ENCODE measurements at places on chromosomes 7 and 10.

DNA sequence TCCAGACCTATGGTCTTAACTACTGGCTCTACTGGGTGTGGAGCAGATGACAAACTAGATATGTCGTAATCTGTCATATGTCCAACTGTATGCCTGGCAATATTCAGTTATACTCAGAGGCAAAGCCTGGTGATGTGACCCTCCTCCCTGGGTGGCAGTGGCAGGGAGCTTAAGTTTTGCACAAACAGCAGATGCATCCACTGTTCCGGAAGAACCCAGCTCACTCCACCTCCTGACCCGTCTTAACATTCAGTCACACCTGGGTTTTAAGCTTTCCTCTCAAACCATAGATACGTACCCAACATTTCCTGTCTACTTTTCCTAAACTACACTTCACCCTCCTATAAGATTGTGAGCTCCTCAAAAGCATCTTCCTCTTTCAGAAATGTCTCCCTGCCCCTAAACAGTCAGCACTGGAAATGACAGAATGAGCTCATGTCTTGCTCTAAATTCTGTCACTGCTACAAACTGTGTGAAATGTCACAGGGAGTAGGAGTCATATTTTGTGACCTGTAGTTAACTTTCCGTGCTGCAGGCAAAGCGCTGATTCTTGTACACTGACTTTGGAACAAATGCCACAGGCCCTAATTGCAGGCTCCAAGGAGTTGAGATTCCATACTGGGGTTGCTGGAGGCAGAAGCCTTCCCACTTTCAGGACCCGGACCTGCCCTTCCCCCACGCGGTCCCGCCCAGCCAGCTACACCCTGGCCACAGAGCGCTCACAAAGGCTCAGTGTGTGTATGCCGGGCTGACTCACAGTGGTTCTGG, 23.9 kb downstream of the SCD start:
- peak; percentile 92 for DNase-seq

DNA sequence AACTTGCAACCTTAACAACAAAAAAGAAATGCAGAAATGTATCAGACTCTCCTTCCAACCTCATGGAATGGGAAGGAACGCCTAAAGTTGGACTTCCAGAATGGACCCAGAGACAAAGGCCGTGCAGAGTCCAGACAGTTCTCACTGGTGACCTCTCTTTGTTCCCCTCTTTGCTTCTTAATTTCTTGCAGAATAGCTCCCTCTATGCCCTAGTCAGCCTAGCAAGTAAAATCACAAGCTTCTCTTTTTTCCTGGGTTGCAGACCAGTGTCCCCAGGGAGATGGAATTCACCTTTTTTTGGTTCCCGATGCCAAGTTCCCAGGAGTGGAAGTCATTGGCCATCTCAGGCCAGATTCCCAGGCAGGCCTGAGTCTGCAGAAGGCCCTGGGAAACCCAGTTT, 278.0 kb downstream of the CCSER2 start:
- DNase-seq: no peak

GRCh38 chr7:33044986-33045385, 17.6 kb downstream of the NT5C3A start:
- DNase-seq: no peak

- DNase-seq: no peak
These were observed 3.0 kb upstream of the PON1 start for GRCh38 chr7:95327356-95327755.

DNA sequence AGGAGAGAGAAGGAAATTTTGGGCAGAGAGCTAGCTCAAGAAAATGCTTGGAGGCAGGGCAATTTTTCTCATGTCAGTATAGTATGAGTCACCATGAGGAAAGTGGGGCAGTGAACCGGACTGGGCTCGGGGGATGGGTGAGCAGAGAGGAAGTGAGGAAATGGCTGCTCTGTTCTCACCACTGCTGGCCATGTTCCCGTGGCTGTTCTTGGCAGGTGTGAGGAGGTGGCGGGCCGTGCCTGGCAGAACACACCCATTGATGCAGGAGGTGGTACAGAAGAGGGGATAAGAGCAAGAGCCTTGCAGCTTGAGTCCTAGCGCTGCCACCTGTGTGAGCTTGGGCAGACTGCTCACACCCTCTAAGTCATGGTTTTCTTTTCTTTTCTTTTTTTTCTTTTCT, 304.4 kb upstream of the LYZL1 start:
- no peak for DNase-seq

DNA sequence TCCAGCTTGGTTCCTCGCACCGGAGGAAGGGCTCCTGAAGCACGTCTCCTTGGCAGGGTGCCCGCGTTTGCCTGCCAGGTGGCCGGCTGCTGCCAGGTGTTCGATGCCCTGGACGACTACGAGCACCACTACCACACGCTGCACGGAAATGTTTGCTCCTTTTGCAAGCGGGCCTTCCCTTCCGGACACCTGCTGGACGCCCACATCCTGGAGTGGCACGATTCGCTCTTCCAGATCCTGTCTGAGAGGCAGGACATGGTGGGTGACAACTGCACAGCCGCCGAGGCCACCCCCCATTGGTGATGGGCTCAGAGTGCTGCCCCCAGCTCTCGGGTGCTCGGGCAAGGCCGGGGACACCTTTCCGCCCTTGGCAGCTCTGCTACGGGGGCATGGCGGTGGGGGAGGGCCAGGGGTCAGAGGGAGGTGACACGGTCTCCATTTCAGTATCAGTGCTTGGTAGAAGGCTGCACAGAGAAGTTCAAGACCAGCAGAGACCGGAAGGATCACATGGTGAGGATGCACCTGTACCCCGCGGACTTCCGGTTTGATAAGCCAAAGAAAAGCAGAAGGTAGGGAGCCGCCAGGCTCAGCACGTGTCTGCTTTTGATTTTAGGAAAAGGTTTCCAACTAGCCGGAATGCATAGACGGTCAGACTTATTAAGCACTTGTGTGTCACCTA, 1.1 kb downstream of the ZNF511 start:
- no peak for DNase-seq

DNA sequence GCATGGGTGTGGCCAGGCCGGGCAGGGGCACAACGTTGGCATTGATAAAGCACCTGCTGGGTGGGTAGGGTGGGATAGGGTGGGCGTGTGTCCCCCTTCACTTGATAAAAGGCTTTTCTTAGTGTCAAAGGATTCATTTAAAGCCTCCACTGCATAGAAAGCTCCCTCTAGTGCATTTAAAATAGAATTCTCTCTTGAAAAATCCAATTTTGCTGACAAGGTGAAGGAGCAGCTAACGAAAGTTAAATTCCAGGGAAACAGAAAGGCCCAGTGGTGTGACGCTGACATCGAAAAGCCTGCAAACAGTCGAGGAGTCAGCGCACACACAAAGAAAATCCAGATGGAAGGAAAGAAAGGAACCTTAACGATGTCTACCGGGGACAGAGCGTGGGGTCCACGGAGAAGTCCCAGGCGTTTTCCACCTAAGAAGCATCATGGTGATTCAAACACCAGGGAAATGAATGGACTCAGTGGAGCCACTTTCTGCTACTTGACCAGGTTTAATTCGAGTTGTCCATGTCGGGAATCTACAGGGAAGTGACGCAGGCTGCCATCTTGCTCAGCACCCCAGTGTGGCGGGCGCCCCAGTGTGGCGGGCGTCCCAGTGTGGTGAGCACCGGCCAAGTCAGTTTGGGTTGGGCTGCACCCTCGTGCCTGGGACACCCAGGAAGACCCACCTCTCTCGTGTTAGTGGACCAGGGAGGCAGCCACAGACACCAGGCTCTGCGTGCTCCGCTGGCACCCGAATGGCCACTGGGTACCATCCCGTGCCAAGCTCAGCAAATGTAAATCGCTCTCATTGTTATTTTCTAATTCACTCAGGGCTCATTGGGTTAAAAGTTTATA, 217.8 kb downstream of the DNAJB6 start:
- DNase-seq: peak; percentile 57

DNA sequence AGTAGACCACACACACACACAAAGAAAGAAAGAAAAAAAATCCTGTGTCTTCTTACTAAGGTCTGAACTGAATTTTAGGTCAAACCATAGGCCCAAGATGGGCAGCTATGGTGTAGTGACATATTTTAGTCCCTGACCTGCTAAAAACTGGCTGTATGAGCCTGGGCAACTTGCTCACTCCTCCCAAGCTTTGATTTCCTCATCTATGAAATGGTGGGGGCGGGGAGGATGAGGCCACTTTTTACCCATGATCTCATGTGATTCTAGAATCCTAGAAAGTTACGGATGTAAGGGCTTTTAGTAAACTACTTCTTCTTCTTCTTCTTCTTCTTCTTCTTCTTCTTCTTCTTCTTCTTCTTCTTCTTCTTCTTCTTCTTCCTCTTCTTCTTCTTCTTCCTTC, 6.1 kb upstream of the CCL24 start:
- DNase-seq: no peak

- peak; percentile 50 for DNase-seq
These were observed 71.5 kb upstream of the NANOS1 start for GRCh38 chr10:118957966-118958365.

GRCh38 chr10:82969405-82969804, 1094.4 kb downstream of the NRG3 start:
- DNase-seq: no peak

- DNase-seq: no peak
These were observed 278.7 kb downstream of the SDK1 start for GRCh38 chr7:3579638-3580219.

- no peak for DNase-seq
These were observed 80.8 kb downstream of the CD36 start for GRCh38 chr7:80719261-80719660.

GRCh38 chr7:69436946-69437345, 161.3 kb upstream of the AUTS2 start:
- DNase-seq: no peak

- DNase-seq: no peak
These were observed 81.8 kb upstream of the SFMBT2 start for GRCh38 chr10:7492660-7493046.

- no peak for DNase-seq
These were observed 25.2 kb downstream of the TMEM270 start for GRCh38 chr7:73885975-73886798.

GRCh38 chr10:10038348-10038747, 979.3 kb upstream of the CELF2 start:
- DNase-seq: no peak

DNA sequence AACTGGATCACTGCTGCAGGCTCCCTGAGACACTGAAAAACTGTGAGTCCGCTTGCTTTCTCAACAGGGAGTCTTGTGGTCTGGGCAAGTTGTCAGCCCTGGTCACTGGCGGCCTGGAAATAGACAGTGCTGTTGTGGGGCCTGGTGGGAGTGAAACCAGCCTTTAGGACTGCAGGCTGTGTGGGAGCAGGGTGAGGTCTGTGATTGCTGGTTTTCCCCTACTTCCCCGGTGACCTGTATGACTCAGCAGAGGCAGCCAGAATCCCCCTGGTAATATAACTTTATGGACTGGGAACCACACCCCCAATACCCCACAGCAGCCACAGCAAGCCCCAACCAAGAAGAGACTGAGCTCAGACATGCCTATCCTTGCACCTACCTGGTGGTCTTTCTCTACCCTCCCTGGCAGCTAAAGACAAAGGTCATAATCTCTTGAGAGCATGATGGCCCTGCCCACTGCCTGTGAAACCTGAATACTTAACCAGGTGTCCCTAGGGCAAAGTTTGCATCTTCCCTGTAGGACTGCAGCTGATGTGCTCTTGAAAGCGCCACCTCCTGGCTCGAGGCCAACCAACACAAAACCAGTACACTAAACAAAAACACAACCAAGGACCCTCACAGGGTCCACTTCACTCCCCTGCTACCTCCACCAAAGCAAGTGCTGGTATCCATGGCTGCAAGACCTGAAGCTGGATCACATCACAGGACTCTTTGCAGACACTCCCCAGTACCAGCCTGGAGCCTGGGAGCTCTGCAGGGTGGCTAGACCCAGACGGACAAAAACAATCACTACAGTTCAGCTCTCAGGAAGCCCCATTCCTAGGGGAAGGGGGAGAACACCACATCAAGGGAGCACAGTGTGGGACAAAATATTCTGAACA, 7.2 kb upstream of the ADAM22 start:
- DNase-seq: no peak

Measured in suprapubic skin (tissue), 4 donors.